Stimulated activated effector memory CD8-positive, alpha-beta T cell treated with anti-CD3 and anti-CD28 coated beads, Interleukin-12 subunit alpha, Interleukin-12 subunit beta, amount 100 ng/mL, for 72 hours (primary cell): ENCODE measurements at places on chromosomes 1 and 21.

DNA sequence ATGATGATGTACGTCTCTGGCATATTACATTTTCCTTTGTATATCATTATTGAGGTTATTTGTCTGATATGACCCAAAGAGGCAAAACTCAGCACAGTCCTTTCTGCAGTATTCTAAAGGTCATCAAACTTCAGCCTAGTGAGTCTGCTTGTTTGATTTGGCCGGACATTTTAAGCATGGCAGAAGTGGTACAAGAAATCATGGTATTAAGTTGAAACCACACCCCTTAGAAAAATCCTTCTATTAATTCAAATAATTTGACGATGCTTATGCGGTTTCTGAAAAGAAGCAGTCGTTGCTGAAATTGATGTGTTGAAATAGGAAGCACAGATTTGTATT, 5.1 kb downstream of the ETS2 start:
- DNase-seq: no peak

GRCh38 chr21:15195768-15196167, 131.0 kb upstream of the NRIP1 start:
- DNase-seq: no peak

GRCh38 chr1:18183533-18183932, 75.9 kb downstream of the IGSF21 start:
- DNase-seq: no peak

DNA sequence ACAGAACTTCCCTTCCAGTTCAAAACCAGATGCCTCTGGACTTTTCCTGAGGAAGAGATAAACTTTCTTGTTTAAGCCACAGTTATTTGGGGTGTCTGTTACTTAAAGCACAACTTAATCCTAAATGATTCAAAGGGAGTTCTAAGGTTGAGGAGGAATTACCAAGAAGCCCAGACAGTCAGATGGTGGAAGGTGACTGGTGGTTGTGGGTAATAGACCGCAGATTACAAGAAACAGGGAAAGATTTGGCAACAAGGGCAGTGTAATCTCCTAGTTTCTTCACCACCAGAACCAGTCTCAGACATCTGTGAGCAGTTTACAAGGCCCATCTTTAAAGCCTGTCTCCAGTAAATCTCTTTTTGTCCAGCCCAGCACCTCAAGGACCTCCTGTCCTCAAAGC, 130.1 kb upstream of the CTTNBP2NL start:
- DNase-seq: no peak

GRCh38 chr1:233759665-233760064, 144.8 kb upstream of the SLC35F3 start:
- no peak for DNase-seq

DNA sequence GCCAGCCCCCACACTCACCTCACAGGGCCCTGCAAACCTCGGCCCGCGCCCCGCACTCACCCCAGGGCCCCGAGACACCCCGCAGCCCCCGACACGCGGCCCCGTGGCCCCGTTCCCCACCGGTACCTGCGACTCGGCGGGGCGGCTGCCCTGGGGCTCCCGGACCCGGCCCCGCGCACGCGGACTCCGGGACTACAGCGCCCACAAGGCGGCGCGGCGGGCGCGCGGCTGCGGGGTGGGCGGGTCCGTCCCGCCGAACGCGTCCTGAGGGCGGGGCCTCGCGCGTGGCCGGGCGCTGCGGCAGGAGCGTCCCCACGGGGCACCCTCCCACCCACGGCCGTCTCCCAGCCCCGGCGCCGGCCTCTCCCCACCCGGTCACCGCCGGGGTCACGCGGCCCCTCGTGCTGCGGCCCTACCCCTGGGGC, at the start of gene SLC19A1:
TSS of gene SLC19A1 (minus strand) at position 199 of the 425 bp plus-strand sequence. CDS start 4,481 bp downstream, outside the sequence.
- peak; percentile 80 for DNase-seq

GRCh38 chr1:236753516-236753915, 41.6 kb upstream of the MTR start:
- no peak for DNase-seq

DNA sequence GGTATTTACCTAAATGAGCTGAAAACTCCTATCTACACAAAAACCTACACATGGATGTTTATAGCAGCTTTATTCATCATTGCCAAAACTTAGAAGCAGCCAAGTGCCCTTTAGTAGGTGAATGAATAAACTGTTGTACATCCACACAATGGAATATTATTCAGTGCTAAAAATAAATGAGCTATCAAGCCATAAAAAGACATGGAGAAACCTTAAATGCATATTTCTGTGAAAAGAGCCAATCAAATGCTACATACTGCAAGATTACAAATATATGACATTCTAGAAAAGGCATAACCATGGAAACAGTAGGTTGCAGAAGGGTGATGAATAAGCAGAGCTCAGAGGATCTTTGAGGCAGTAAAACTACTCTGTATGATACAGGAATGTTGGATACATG, 23.3 kb downstream of the ABCB10 start:
- DNase-seq: no peak

DNA sequence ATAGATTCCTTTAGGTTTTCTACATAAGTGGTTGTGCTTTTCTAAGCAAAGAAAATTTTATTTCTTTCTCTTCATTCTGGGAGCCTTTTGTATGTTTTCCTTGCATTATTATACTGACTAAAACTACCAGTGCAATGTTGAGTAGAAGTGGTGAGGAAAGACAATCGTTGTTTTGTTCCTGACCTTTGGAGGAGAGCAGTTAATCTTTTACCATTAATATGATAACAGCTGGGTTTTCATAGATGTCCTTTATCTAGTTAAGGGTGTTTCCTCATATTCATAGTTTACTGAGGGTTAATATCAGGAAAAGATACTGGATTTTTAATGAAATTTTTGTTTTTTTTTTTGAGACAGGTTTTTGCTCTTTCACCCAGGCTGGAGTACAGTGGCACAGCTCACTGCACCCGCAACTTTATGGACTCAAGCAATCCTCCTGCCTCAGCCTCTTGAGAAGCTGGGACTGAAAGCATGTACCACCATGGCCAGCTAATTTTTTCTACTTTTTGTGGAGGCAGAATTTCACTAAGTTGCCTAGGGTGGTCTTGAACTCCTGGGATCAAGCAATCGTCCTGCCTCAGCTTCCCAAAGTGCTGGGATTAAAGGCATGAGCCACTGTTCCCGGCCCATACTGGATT, 9.0 kb upstream of the KCTD3 start:
- DNase-seq: no peak

- DNase-seq: no peak
Measured at GRCh38 chr1:223242382-223242955, 99.4 kb upstream of the TLR5 start.

GRCh38 chr1:183945428-183946319, 91.9 kb downstream of the COLGALT2 start:
- no peak for DNase-seq

- peak; percentile 76 for DNase-seq
Measured at GRCh38 chr1:244272471-244273261, 179.0 kb downstream of the ADSS2 start.

GRCh38 chr21:43691086-43691795, 27.7 kb upstream of the PDXK start:
- DNase-seq: no peak

GRCh38 chr21:27423038-27423437, 456.1 kb upstream of the ADAMTS5 start:
- no peak for DNase-seq

- no peak for DNase-seq
Measured at GRCh38 chr1:156766298-156767100, 836 bp upstream of the PRCC start.

- DNase-seq: no peak
Measured at GRCh38 chr21:45838634-45839033, 142.9 kb upstream of the COL6A1 start.

- no peak for DNase-seq
Measured at GRCh38 chr1:47555841-47556560, 118.2 kb downstream of the FOXD2 start.

- DNase-seq: no peak
Measured at GRCh38 chr1:234454926-234455325, 24.1 kb downstream of the TARBP1 start.

GRCh38 chr1:3889936-3890335, 10.1 kb downstream of the C1orf174 start:
- DNase-seq: no peak

GRCh38 chr1:201597551-201598230, 58.8 kb downstream of the NAV1 start:
- DNase-seq: no peak

- no peak for DNase-seq
Measured at GRCh38 chr1:175687622-175688415, 55.6 kb downstream of the TNR start.

DNA sequence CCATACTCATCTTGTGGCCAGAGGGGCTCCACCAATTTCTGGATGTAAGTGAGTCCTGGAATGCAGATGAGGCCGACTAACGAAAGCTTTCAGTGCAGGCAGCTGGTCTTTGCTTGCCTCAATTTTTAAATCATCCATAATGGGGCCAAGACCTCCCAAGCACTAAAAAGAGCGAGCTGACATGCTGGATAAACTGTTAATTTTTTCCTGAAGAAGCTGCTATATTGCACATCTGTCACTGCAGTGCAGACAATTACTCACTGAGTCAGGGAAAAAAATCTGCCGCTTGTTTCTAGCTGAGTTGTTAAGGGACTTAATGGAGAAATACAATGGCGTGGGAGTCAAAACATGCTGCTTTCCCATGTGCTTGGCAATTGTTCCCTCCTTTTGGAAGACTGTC, 205.5 kb downstream of the GPATCH2 start:
- no peak for DNase-seq

GRCh38 chr1:117275055-117275454, 64.3 kb upstream of the VTCN1 start:
- no peak for DNase-seq

GRCh38 chr1:202684716-202685115, 25.5 kb downstream of the SYT2 start:
- no peak for DNase-seq

GRCh38 chr1:58266242-58266641, 280.3 kb downstream of the OMA1 start:
- no peak for DNase-seq

GRCh38 chr1:54301497-54301896, 101.5 kb downstream of the MRPL37 start:
- DNase-seq: no peak

DNA sequence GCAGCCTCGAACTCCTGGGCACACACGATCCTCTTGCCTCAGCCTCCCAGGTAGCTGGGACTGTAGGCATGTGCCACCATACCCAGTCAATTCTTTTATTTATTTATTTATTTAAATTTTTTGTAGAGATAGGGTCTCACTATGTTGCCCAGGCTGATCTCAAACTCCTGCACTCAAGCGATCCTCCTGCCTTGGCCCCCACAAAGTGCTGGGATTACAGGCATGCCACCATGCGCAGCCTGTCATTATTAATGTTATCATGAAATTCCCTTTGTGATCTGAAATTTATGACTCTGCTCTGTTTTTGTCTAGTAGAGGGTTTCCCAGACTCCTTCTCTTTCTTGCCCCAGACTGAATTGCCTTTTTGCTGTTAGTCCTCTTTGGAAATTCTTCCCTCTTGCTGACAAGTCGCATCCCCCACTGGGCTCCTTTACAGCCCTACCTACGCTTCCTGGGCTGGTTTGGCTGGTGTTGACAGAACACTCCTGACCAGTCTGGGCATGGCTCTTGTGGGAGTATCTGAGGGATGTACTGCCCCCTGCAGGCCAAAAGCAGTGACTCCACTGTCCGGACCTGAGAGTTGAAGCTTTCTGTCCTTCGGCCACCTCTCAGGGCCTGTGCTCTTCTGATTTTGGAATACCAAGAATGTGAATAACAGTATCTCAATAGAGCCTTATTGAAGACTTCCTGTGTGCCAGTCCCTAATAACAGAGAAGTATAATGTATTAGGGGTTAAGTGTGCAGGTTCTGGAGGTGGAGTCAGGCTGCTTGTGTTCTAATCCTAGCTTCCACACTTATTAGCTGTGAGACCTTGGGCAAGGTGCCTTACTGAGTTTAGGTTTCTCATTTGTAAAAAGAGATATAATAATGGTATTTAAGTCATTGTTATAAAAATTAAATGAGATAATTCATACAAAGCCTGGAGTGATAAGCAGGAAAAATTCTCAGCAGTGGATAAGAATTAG, 28.2 kb downstream of the TCEANC2 start:
- DNase-seq: peak; percentile 45

DNA sequence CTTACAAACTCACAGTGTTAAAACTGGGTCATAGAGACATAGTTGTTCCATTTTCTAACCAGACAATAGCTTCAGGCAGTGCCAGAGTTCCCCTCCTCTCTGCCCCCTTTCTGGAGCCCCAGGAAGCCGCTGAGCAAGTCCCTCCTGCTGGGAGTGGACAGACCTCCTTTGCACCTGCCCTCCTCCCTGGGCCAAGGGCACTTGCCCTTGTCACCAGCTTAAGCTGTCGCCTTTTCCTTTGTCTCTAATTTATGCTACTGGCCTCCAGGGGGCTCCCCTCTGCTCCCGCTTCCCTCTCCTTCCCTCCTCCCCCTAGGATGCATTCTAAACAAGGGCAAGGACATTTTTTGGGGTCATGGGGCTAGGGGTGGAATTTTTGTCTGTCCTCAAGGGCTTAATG, 182.4 kb downstream of the MIS18A start:
- no peak for DNase-seq

DNA sequence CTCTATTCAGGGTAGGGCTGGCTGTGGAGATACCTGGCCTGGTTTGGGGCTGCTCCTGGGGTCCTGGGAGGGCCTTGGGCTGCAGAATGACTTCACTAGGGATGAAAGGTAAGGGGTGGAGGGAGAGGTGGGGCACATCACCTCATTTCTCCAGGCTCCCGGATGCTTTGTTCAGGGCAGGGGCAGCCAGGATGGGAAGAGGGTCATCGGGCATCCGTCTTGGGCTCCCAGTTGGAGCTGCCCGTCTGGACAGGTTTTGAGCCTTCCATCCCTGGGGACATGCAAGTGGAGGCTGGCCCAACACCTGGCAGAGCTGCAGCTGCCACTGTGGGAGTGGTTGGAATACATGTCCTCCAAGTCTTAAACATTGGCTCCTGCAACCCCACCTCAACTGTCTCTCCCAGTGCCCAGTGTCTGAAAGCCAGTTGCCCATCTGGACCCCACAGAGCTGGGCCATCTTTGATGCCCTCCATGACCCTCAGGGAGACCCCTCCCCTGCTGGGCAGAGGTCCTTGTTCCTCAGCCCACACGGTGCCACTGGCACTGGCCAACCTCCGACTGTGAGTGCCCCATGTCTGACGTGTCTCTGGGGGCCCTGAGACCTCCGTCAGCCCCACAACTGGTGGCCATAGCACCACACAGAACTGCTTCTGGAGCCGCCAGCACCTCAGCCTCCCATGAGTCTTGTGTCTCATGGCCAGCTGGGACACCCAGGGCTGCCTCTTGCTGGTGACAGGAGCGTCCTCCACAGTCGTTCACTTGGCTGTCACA, 52.8 kb downstream of the TRIM11 start:
- DNase-seq: no peak

- DNase-seq: no peak
Measured at GRCh38 chr1:169466259-169467230, 19.2 kb downstream of the SLC19A2 start.

GRCh38 chr1:61244114-61244513, 161.8 kb downstream of the NFIA start:
- DNase-seq: no peak

- no peak for DNase-seq
Measured at GRCh38 chr1:11525151-11525505, 46.2 kb downstream of the DISP3 start.

- no peak for DNase-seq
Measured at GRCh38 chr1:116674751-116675150, 7.2 kb upstream of the IGSF3 start.
